Stimulated activated CD8-positive, alpha-beta memory T cell treated with anti-CD3 and anti-CD28 coated beads, Interleukin-12 subunit alpha, Interleukin-12 subunit beta, amount 100 ng/mL, for 4 hours (primary cell): ENCODE measurements at places on chromosomes 1 and 21.

GRCh38 chr1:242530761-242531160, 6.3 kb upstream of the PLD5 start:
- no peak for DNase-seq

- no peak for DNase-seq
These were observed 7.0 kb downstream of the INSRR start for GRCh38 chr1:156851779-156852417.

DNA sequence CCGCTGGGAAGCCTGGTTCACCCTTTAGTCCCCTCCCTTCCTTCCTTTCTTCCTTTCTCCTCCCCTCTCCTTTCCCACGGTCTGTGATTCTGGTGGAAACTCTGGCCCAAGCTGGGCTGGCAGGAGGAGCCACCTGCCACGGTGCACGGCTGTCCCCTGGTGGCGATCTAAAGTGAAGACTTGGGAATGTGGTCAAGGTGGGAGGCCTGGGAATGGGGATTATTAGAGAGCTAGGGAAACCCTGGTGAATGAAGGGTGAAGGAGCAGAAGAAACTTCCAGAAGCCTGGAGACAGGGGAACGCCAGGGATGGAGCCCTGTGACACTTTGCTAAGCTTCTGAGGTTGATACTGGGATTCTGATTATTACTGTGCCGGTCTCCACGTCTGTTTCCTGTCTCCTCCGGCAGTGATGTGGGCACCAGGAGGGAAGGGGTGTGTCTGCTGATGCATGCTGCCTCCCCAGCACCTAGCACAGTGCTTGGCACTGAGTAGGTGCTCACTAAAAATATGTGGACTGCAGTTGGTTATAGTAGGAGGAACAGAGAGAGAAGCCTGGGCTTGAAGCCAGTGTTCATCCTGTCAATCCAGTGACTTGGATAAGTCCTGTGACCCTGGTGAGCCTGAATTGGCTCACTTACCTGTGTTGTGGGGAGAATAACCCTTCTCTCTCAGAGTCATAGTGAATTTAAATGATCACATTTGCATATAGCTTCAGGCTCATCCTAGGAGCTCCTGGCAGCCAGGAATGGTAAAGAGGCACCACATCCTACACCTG, 71.2 kb upstream of the NBPF3 start:
- DNase-seq: peak; percentile 38

DNA sequence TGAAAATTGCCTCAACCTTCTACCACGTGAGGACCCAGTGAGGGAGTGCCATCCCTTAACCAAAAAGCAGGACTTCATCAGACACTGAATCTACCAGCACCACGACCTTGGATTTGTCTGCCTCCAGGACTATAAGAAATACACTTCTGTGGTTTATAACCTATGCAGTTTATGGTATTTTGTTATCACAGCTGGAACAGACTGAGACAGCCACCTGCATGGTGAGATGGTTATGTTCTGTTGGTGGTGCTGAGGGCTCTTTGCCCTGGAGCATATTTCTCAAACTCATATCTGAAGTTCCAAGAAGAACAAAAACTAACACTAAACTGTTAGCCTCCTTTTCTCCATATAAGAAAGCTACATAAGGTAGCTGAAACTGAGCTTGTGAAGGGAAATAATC, 69.8 kb upstream of the RGS18 start:
- no peak for DNase-seq

DNA sequence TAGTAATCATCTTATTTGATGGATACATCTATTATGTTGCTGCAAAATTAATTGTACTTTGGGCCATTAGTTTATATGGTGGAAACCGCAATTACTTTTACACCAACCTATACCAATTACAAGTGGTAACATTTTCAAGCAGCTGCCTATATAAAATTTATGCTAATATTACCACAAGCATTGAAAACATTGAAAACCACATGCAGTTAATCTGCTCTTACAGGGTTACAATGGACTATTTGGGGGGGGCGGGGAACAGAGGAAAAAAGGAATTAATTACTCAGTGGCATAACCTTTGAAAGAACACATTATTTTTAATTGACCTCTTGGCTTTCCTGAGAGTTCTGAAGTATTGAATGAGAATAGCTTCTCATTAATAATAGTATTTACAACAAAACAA, 1793.2 kb downstream of the NCAM2 start:
- DNase-seq: no peak

DNA sequence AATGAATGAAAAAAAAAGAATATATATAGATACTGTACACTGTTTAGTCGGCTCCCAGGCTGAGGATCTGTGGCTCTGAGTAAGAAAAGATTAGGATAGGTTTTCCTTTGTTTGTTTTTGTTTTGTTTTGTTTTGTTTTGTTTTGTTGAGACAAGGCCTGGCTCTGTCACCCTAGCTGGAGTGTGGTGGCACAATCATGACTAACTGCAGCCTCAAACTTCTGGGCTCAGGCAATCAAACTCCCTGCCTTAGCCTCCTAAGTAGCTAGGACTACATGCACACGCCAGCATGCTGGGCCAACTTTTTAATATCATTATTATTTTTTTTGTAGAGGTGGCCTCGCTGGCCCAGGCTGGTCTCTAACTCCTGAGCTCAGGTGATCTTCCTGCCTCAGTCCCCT, 87.9 kb upstream of the PTBP2 start:
- no peak for DNase-seq

DNA sequence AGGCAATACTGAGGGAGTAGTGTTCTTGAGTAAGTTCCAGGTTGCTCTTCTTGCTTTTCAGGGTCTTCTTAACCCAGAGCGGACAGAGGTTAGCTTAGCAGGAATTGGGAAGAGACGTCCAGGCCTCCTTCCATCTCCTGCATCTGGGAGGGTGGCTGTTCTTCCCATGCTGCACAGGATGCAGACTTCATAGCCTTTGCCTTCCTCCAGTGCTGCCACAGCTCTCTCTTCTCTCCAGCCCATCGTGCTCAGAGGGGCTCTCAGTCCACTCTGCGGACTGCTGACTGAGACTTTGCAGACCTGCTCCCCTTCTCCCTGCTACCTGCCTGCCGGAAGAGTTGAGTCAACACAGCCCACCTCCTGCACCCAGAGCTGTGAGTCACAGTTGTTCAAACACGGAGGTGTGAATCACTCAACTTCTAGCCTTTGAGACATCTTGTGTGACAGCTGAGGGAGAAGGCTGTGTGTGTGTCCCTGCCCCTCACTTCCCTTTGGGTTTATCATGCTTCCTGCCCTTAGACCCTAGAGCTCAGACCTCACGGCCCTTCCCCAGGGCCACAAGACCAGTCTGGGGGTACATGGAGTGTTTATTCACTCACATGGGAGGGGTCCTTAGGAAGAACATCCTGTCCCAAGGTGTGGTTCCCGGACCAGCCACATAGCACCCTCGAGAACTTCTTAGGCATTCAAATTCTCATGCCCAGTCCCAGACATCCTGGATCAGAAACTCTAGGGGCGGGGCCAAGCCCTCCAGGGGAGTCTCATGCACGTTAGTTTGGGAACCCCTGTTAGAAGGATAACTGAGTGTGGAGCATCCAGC, 158.3 kb upstream of the CACNA1E start:
- peak; percentile 39 for DNase-seq

DNA sequence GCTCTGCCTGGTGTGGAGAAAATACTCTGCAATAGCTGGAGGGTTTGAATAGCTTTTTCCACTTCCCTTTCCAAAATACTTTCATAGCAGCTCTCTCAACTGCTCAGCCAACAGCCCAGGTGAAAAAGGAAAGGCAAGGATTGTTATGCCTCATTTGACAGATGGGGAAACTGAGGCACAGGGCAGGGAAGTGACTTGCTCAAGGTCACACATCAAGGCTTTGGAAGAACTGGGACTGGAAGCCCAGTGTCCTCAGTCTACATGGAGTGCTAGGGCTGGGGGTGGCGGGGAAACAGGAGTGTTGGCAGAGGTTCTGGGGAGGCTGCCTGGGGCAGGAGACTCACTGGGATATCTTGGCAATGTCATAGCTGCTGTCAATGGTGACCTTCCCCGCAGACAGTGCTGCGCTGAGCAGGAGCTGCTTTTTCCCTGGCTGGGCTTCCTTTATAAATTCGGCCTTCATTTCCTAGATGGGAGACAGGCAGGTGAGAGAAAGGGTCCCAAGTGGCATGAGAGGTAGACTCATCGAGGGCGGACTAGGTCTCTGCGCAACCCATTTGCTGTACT, 4.0 kb downstream of the CHI3L1 start:
- no peak for DNase-seq

GRCh38 chr1:8371372-8371991, 53.6 kb downstream of the SLC45A1 start:
- DNase-seq: no peak

DNA sequence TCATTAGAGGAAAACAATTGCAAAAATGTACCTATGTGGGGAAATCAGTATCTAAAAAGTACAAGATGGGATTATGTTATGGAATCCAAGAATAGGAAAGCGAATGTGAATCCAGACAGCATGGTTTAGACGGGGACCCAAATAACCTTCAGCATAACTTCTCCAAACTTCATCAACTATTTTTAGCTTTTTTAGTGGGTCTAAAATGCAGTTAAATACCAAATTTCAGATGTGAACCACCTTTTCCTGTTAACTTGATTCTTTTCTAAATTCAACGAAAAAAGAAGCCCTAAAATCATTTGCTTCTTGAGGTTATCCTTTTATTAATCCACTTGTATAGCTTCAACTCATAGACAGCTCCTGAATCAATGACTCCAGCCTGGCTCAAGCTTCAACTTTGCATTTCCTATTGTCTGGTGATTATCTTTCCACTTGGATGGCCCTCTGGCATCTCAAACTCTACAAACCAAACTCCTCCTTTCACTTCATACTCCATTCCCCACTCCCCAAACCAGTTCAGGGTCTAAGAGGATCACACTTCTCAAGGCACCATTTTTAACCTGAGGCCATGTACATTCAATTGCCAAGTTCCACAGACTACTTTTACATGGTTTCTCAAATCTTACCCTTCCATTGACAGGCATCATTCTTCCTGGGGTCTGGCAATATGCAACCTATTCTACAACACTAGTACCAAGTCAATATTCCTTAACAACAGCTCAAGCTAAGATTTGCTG, 7.4 kb downstream of the ERRFI1 start:
- no peak for DNase-seq

GRCh38 chr1:100038660-100039287, 69.0 kb downstream of the SLC35A3 start:
- peak; percentile 49 for DNase-seq

GRCh38 chr1:111221633-111222291, 5.8 kb upstream of the CHI3L2 start:
- DNase-seq: no peak

DNA sequence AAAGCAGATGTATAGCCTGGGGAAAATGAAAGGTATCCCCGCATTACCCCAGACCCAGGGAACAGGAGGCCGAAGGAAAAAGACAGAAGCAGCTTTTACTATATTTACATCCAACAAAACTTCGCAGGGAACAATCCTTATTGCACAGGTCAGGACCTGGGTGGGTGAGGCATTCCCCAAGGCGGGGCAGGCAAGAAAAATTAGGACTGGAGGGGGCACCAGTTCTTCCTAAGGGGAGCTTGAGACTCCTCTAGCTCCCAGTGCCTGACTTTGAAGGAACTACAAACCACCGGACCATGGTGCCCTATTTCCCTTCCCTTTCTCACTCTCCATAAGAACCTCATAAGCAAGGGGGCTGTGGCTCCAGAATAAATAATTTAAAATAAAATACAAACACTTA, 6.7 kb upstream of the GATAD2B start:
- DNase-seq: no peak

DNA sequence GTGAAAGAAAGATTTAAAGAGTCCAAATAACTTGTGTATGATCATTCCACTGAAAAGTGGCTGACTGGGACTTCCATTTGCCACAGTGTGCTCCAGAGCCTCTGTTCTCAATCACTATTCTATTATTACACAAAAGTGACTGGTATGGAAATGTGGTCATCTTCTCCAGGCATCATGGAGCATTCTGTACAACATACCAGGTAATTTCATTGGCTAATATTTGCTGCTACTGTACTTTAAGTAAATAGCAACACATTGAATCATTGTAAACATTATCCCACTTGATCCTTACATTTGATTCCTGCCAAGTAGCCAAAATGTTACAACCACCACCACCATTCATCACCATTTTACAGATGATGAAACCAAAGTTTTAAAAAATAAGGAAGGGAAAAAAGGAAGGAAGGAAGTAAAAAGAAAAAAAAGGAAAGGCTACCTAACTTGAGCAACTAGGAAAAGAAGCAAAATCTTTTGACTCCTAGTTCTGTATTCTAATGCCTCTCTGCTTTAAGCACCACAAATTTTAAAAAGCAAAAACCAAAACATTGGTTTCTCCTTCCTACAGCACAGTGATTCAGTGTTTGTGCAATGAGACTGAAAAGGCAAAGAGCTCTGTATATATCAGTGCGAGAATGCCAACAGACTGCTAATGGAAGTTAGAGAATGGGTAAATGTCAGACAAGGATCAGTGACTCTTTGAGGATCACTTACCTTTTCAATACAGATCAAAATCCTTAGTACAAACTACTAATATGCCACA, 361.4 kb upstream of the PTBP2 start:
- DNase-seq: no peak

GRCh38 chr1:206557636-206558473, 50.5 kb downstream of the RASSF5 start:
- peak; percentile 37 for DNase-seq

DNA sequence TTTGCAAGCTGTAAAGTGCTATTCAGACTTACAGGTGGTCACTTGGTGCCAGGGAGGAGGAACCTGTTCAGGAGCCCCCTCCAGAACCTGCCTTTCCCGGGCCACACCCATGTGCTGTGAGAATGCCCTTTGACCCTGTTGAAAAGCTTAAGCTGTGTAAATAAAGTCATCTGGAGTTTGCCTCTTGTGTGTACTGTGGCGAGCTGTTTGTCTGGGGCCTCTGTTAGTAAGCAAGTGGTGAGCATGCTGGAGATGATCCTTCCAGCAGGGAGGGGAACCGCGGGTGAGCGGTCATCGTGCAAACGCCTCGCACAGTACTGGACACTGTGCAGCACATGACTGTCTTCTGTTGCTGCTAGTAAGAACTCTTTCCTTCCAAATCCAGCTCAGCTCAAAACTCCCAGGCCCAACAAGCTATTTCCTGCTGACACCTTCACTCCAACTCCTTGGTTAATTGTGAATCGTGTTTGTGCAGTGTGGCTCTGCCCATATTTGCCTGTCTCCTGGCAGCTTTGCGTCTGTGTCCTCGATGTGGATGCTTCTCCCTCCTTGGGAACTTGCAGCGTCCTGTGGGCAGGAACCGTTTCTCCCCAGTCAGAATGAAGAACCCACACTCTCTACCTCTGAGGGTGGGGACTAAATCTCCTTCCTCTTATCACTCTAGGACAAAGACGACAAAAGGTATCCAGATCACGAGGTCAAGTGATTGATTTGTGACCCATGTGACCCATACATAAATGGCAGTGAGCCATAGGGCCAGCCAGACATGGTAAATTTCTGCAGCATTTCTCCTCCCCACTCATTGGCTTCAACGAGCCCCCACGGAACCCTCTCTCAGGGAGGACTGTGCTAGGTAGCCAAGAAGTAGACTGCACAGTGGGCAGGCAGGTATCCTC, 13.9 kb upstream of the BTG2 start:
- DNase-seq: no peak

GRCh38 chr1:57966751-57967406, 543.0 kb upstream of the DAB1 start:
- no peak for DNase-seq

GRCh38 chr1:88324899-88325298, 359.2 kb upstream of the PKN2 start:
- no peak for DNase-seq

GRCh38 chr1:115239426-115239825, 98.6 kb downstream of the NGF start:
- DNase-seq: no peak
